ENCODE measurements at places on chromosomes 2 and 18.

GRCh38 chr2:133733901-133734255, 165.6 kb upstream of the NCKAP5 start:
- no peak for DNase-seq

DNA sequence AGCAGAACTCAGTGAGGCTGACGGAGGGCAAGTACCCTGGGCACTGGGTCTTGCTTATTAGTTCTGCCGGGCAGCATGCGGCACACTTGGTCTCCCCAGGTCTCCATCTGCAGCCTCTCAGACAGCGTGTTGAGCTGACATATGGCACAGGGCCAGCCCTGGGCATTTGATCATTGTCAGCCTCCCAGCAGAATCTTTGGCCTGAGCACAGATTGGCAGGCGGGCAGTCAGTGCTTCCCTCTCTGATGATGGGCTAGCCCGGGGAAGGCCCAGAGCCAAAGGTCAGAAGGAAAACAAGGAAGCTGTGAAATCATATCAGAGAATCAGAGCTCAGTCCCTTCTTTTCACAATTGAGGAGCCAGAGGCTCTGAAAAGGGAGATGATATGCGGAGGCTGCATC, 150.1 kb upstream of the LRRTM1 start:
- DNase-seq, result no peak

- DNase-seq, result no peak
Observed at GRCh38 chr2:188974164-188974563, at the start of gene COL3A1. Gene COL3A1, plus strand, starts transcription at chr2:188974373. Its CDS starts 117 bp downstream, at chr2:188974490.

GRCh38 chr2:26471766-26472706, 5.9 kb downstream of the OTOF start:
- DNase-seq, result no peak

DNA sequence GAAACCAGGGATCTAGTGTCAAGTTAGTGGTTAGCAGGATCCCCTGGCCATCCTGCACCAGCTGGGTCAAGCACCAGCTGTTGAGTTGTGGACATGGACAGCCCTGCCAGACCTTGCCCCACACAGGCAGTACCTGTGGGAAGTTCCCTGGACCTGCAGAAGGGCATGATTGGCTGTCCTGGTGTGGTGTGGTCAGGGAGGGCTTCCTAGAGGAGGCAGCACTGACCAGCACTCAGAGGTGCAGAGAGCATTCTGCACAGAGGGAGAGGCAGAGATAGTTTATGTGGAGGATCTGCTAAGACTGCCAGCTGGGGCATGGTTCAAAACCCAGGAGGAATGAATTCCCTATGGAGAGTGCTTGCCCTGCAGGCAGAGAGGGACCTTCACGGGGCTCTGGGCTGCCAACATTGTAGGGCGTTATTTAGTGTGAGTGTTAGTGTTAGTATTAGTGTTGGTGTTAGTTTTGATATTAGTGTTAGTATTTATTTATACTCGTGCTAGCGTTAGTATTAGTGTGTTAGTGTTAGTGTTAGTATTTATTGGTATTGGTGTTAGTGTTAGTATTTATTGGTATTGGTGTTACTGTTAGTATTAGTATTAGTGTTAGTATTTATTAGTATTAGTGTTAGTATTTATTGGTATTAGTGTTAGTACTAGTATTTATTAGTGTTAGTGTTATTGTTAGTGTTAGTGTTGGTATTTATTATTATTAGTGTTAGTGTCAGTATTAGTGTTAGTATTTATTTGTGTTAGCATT, 31.9 kb downstream of the TWIST2 start:
- DNase-seq, result no peak

DNA sequence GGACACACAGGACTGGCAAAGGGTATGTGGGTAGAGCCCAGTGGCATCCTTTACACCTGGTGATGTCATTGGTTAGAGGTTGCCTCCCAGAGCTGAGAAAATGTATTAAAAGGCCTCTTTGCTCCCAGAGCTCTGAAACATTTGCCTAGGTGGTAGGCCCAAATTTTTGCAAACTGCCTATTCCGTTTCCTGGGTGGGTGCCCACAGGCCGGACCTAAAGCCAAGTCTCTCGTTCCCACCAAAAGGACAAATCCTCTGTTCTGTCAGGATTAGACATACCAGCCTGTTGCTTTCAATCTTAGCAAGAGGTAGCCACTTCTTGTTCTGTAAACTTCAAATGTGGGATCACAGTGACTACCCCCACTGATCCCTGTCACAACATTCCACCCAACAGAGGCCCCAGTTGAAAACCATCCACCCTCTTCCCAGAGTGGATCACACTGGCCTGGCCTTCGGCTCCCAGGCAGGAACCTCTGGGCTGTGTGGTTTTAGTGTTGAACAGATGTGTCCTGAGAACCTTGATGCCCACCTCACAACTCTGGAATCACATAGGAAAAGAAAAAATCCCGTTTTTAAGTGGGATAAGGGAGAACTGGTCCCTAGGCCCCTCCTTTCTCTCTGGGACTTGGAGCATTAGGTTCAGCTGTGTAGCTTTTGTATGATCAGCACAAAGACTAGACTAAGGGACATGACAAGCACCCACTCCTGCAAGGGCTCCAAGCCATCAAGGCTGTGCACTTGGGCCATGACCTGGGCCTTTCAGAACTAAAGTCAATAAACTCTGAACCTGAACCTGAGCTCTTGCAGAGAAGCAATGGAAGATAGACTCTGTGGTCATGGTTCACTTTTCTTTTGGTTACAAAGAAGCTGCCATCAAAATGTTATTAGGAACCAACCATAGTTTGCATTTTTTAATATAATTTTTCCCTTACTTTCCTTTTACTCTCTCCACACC, 211.3 kb downstream of the CYP26B1 start:
- no peak for DNase-seq

DNA sequence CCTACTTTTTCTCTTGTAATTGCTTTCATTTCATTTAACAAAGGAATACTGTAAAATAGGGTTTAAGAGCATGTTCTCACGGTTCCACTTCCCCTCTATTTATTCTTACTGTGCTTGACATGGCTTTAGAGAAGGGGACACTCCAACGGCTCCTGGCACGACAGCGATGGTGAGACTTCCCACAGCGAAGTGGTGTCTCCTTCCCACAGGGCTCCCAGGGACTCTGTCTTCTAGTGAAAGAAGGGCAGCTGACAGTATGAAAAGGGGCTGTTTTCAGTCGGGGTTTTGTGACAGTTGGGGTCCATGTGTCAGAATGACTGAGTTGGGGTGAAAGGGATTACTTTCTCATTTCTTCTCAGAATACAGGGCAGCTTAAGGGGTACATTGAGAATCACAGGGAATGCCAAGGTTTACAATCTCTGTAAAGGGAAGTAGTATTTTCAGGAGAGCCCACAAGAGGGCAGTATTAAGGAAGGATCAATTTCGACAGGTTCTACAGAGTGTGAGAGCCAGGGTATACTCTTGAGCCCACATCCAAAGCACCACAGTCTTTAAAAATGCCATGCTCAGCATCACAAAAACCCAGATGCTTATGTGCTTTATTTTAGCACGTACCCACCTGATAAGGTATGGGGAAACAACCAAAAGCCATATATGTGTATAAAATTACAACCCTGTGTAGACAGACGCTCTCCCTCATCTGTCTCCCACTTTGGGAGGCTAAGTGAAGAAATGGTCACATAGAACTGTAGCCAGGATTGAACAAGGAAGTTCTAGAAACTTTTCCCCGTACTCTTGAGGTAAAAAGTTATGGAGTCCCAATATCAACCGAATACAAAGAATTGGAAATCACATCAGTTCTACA, 31.3 kb upstream of the RAPGEF4 start:
- DNase-seq, result no peak

GRCh38 chr2:134261398-134262131, 7.7 kb downstream of the MGAT5 start:
- no peak for DNase-seq

GRCh38 chr2:30217644-30218337, 13.5 kb upstream of the LBH start:
- DNase-seq, result no peak

GRCh38 chr2:86037141-86037794, 68.4 kb downstream of the POLR1A start:
- DNase-seq, result no peak

DNA sequence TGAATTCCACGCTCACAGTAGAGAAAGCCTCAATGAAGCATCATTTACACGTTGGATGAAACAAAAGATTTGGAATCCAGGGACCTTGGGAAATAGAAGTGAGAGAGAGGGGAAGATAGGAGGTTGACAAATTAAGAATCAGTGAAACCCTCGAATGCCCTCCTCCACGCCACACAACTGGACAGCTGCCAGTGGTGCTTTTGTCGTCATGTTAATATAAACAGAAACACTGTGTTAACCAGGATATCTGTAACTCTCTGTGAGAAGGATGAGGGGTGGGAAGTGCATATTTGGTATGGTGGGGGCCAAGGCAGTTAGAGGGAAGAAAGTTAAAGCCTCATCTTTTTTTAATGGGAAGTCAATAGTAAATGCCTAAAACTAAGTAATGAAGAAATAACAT, 108.7 kb downstream of the GFPT1 start:
- no peak for DNase-seq

DNA sequence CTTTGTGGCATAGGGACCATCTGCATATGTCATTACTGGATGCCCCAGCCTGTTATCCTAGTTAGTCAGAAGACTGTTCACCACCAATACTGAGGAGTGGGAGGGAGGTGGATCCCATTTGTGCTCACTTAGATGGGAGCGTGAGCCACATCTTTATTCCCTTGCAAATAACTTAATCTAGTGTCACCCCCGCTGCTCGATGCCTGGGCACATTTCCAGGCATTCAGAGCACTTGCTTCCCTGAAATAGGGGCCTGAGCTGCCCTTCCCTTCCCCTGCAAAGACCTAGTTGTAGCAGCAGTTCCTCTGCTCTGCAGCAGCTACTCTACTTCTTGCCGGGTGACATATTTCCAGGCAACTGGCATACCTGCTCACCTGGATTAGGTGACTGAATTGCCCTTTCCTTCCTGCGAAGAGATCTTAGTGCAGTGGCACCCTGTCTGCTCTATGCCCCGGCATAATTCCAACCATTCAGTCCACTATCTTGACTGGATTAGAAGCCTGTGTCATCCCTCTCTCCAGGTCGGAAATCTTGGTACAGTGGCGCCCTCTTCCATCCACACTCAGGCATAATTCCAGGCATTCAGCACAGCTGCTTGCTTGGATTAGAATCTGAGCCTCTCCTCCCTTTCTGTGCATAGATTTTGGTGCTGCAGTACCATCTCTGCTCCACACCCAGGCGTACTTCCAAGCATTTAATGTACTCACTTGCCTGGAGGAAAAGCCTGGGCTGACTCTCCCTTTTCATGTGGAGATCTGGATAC, 1389.1 kb upstream of the TMEFF2 start:
- no peak for DNase-seq

- DNase-seq, result no peak
Observed at GRCh38 chr2:189504238-189504637, 63.0 kb downstream of the WDR75 start.

GRCh38 chr2:15730545-15731212, 139.0 kb downstream of the DDX1 start:
- peak; percentile 30 for DNase-seq

- DNase-seq, result no peak
Observed at GRCh38 chr2:150605664-150606063, 118.2 kb upstream of the RND3 start.

GRCh38 chr2:241017228-241017940, 19.0 kb downstream of the SNED1 start:
- DNase-seq, result no peak

DNA sequence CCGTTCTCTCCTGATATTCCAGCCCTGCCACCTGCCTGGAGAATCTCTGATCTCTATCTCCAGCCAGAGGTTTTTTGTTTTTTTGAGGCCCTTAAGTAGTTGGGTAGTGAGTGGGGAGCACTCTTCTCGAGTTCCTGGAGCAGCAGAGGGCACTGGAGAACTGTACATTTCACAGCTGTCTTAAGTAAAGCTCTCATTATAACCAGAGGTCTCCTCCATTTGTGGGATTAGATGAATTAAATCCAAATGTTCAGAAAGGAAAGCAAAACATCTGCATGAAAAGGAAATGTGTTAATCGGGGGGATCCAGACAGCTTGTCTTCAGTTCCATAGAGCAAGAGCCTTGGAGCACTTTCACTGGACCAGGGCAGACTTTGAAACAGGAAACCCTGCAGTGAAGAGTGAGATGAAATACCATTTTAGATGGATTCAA, 32.8 kb downstream of the AOX1 start:
- no peak for DNase-seq

GRCh38 chr18:30970196-30970816, 72.2 kb downstream of the DSC3 start:
- DNase-seq, result no peak

DNA sequence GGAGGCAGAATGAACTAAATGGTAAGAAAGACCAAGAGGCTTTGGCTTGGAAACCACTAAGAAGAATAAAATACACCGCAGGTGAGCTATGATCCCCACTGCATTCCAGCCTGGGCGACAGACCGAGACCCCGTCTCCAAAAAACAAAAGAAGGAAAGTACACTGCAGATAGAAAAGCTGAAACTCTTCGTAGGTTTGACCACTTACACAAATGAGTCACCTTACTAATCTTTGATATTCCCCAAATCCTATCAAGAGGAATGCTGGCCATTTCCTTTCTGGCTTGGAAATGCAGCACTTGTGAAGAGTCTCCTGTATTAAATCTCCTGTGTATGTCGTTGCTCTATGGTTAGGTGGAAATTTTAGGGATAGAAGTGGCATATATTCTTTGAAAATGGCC, 108.8 kb downstream of the MTCL1 start:
- no peak for DNase-seq

DNA sequence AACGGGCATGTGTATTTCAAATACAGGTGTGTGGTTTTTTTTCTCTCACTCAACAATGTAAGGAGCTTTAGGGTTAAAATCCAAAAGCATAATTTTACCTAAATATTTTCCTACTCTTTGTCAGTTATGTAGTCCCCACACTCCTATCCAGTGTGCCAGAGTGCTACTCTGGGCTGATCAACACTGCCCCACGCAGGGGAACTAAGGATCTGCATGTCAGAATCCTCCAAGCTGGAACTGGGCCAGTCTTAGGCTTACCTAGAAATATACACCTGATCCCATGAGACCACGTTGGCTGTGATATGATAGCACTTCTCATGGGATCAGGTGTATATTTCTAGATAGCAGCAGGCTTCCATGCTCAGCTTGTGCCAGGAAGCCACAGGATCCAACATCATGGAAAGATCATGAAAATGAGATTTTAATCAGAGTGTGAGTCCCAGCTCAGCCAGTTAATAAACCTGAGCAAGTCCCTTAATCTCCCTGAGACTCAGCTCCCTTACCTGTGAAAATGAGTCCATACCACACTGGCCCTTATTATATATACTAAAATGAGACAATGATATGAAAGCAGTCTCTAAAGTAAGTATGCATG, 29.7 kb downstream of the CCDC141 start:
- no peak for DNase-seq

DNA sequence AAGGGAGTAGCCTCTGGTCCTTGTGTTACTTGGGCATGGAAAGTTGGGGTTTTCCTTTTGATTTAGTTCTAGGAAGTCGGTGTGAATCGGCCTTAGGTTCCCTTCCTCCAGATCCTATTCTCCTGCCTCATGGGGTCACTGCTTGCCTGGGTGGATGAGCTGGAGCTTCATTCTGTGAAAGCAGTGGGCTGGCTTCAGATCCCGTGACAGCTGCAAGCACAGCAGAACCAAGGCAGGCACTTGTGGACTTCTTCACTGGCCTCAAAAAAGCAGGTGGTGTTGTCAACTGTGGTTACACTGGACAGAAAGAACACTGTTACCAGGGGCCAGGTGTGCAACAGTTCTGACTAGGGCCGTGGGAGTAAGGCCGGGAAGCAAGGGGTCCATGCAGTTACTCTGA, 243.4 kb downstream of the LDLRAD4 start:
- DNase-seq, result no peak

All from esophagus squamous epithelium (tissue), 5 donors.